ENCODE measurements at places on chromosomes 4 and X. TPM values are rescaled to one million over a fixed set of nuclear protein-coding genes. Genes with fewer than 3 reads are reported as not detected.

Gene HHIP
- total RNA-seq = 0.09 TPM

- DNase-seq = no peak
Measured at GRCh38 chrX:111372086-111372485, 39.9 kb downstream of the DCX start.

DNA sequence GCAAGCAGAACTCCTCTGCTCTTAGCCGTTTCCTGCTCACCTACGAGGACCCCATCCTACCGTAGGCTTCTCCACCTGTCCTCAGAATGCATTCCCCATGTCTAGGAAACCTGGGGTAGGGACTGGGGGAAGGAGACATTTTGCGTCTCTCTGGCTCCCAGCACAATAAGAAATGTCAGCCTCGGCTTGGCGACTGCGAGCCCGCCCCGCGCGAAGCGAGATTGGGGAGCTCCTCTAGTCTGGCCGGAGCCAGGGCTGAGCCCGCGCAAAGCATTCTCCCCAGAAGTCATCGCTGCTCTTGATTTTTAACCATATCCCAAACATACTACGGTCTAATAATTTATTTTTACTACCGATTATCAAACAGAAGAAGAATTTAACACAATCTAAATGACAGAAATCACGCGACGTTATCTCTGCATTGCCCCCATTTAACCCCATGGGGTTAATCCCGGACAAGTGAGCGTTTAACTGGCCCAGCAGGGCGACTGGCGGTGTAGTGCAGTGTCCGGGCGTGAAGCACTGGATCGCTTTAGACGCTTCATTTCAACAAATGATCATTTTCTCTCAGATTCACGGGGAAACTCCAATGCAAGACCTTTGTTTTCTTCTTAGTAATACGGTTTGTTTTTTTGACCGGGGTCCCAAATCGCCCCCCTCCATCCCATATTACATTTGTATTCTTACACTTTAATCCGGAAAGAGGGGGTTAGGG lies 8.0 kb upstream of the PITX2 start:
- DNase-seq = no peak

DNA sequence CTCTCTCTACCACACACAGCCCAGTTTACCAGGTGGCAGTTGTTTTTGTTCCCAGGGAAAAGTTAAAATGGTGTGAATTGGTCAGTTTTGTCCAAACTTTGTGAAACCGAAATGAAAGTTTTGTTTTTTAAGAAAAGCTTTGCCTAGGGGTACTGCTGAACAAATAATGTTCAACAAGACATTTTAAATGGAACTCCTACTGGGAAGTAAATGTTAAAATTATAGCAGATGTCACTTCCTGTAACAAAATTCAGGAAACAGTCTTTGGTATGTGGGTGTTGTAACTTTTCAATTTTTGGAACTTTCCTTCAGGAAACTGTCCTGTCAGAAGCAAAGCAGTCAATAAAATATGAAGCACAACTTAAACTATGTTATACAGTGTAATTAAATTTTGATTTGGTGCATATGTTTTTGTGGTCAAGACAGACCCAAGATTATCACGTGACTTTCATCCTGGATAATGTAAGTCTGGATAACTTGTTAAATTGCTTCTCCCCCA lies 79.5 kb downstream of the AFF1 start:
- no peak for DNase-seq

Gene BMP3
- not detected for total RNA-seq

GRCh38 chrX:153878345-153878744 lies 7.6 kb downstream of the L1CAM start:
- no peak for DNase-seq

Gene ZFX
- 34.7 TPM for total RNA-seq

GRCh38 chr4:105137121-105137875 lies 9.4 kb upstream of the TET2 start:
- DNase-seq = no peak

Gene CXCL1
- 527 TPM for total RNA-seq

GRCh38 chr4:188492886-188493285 lies 353.6 kb downstream of the TRIML1 start:
- DNase-seq = no peak

Gene PRDM5
- total RNA-seq = 10.0 TPM

GRCh38 chr4:28388471-28388870 lies 1527.8 kb downstream of the STIM2 start:
- DNase-seq = no peak

Gene TRAM1L1
- total RNA-seq = 4.2 TPM

DNA sequence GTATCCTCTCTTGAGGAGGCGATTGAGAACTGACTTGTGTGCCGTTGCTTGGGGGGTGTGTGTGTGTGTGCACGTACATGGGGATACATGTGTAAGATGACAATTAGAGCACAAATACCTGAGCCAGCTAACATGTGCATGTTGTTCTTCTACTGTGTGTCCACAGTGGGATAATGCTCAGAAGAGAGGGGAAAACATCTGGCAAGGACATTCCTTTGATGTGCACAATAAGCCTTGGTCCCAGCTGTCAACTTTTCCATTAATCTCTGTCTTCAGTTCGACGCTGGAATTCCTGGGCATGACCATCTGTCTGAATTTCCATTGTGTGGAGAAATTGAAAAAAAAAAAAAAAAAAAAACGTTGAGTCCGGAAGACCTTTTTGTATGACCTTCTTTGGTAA lies 592.0 kb upstream of the GALNTL6 start:
- no peak for DNase-seq

- no peak for DNase-seq
Measured at GRCh38 chrX:150258176-150258425, 105.0 kb upstream of the MAMLD1 start.

Gene PDHA1
- 309 TPM for total RNA-seq

Gene TBC1D9
- total RNA-seq = 7.5 TPM

DNA sequence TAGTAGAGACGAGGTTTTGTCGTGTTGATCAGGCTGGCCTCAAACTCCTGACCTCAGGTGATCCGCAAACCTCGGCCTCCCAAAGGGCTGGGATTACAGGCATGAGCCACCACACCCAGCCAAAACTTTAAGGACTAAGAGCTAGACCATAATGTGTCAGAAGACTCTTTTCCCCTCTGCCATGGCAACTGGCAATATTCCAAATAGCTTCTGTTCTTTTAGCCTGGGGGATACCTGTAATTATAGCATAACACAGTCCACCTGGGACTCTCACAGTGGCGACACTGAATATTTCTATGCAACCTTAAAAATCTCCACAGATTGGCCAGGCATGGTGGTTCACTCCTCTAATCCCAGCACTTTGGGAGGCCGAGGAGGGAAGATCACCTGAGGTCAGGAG lies 45.5 kb upstream of the RBM47 start:
- no peak for DNase-seq

Gene WDR17
- 9.1 TPM for total RNA-seq

GRCh38 chrX:150052226-150052625 lies 113.9 kb upstream of the EOLA2 start:
- no peak for DNase-seq

DNA sequence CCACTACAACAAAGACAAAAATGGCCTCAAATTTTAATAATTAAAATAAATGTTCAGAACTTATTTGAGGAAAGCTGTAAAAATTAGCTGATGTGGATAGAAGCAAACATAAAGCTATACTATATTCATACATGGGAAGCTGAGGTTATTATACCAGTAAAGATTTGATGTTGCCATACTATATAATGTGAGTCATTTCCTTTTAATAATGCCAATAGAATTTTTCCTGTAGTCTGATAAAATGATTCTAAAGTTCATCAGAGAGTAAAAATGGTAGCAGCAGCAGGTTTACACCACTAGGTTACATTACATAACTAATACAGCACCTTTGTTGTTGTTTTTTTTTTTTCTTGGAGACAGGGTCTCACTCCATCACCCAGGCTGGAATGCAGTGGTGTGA lies 45.5 kb upstream of the CYP2U1 start:
- no peak for DNase-seq

DNA sequence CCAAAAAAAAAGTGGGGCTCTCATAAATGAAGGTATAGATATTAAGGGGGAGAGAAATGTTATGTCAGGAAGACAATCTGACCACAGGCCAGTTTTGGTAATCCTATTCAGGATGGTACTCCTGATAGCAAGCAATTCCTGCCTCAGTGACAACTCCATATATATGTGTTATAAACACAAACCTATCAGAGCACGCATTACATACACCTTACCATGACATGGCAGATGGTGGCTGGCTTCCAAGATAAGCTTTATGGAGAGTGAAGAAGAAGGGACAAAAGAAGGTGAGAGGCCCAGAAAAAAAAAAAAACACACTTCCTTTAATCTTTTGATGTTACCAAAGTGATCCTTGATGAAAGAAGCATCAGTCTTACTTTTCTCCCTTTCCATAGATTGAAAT lies 29.5 kb upstream of the KDR start:
- no peak for DNase-seq

- DNase-seq = no peak
Measured at GRCh38 chr4:1207157-1207470, 34.7 kb upstream of the SPON2 start.

- DNase-seq = no peak
Measured at GRCh38 chr4:83013902-83014301, 3.3 kb upstream of the LIN54 start.

Gene KIAA1210
- not detected for total RNA-seq

Gene MAGED4
- total RNA-seq = 2.7 TPM

GRCh38 chrX:23434356-23434884 lies 99.8 kb downstream of the PTCHD1 start:
- no peak for DNase-seq

Gene ATP2B3
- total RNA-seq = not detected

Gene ADH7
- total RNA-seq = not detected

- DNase-seq = peak; percentile 26
Measured at GRCh38 chr4:73593631-73594241, 26.5 kb downstream of the RASSF6 start.

- no peak for DNase-seq
Measured at GRCh38 chrX:129957241-129958082, 25.0 kb upstream of the BCORL1 start.

Gene PNMA3
- not detected for total RNA-seq

Gene AFP
- 0.25 TPM for total RNA-seq

DNA sequence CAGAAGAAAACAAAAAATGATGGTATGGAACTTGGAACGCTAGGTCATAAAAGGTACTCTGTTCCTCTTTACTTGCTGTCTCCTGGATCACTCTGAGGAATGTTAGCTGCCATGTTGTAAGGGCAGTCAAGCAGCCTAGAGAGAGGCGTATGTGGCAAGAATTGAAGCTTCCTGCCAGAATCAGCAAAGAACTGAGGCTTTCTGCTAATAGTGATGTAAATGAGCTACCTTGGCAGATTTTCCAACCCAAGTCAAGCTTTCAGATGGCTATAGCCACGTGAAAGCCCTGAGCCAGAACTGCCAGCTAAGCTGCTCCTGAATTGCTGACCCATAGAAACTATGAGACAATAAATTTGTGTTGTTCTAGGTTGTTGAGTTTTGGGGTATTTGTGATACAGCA lies 38.7 kb downstream of the AASDH start:
- no peak for DNase-seq

GRCh38 chr4:139743027-139743426 lies 77.4 kb downstream of the MGST2 start:
- no peak for DNase-seq

DNA sequence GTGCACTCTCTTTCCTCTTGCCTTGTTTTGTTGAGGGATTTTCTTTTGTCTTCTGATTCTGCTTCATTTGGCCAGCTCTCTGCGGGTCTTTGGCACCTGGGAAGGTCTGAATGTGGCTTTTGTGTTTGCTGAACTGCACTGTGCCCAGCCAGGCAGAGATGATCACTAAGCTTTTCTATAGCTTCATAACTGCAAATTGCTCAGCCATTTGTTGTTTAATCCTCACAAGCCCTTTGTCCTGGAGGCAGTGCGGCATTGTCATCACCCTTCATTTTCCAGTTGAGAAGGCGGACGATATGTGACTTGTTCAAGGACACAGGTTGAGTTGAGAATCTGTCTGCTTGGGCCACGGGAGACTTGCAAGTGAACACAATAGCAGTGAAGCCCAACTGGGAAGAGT lies 46.0 kb upstream of the SFRP2 start:
- DNase-seq = no peak

Gene SPATA18
- total RNA-seq = 4.1 TPM

Gene GPR50
- not detected for total RNA-seq

DNA sequence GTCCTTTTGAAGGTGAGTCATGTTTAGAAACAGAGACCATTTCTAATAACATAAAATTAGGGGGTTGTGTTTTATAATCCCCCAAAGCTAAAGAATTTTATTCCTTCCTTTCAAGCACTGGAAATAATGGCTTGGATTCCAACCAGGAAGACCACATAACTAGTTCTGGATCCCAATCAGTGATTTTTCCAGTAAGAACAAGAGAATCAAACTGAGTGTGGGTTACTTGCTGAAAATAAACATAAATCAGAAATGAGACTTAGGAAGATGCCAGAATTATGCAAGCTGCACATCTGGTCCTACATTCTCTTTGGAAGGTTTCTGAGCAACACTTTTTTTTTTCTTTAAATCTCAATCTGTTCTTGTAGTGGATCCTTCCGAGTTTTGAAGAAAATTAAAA lies 76.3 kb downstream of the SOWAHB start:
- no peak for DNase-seq

Gene FGF16
- not detected for total RNA-seq

- no peak for DNase-seq
Measured at GRCh38 chrX:19678941-19679340, 163.6 kb upstream of the MAP3K15 start.

DNA sequence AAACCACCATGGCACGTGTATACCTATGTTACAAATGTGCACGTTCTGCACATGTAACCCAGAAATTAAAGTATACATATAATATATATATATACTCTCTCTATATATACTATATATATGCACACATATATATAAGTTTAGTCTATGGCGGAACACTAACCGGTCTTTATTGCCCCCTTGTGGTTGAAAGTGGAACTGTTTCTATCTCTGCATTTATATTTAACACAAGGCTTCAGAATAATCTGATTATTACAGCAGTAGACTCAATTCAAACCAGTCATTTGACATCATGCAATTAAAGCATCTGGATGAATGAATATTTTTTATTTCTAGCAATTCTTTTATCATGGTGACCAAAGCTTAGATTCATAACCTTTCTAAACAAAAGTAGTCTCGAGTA lies 14.6 kb downstream of the RAB9B start:
- peak; percentile 59 for DNase-seq
